CD4-positive, alpha-beta T cell treated with Interleukin-2 at 100 ng/mL for 4 hours (primary cell): ENCODE measurements at places on chromosomes 3 and 15.

DNA sequence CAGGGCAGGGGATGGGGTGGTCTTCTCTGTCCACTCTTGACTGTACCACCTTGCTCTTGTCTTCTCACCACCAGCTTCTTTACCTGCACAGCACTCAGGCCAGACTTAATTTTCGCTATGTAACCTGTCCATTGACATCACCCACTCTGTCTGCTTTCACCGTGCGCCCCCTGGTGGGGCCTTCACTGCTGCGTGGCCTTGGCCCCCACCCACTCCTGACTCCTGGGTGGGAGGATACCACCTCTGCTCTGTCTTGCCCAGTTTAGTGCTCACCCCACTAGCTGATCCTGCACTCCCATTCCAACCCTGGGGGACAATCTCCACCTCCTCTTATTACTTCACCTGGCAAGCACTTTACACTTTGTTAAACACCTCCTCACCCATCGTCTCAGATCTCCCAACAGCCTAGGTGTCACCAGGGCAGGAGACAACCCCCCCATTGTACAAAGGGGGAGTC lies 17.7 kb downstream of the PTH1R start:
- DNase-seq = peak; percentile 76

GRCh38 chr3:44363591-44363990 lies 25.0 kb downstream of the TCAIM start:
- DNase-seq = no peak

GRCh38 chr15:46326173-46326572 lies 691.3 kb downstream of the SQOR start:
- DNase-seq = no peak

- no peak for DNase-seq
Observed at GRCh38 chr3:29346828-29347227, 66.0 kb downstream of the RBMS3 start.

DNA sequence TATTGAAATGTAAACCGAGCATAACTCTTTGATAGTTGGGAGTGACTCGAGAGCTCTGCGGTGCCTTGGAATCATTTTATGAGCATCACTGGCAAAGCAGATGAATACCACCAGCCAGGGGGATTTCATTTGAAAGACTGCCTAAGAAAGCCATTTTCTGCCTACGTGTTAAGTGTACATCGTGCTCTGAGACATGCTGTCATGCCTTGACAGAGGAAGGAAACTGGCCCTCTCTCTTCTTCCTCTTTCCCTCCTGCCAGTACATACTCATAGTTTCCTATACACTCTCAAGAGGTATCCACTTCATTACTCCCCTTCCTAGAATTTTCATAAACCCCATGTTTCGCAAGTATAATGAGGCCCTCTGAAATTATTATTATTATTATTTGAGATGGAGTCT lies 8.8 kb downstream of the BCL2A1 start:
- DNase-seq = no peak

DNA sequence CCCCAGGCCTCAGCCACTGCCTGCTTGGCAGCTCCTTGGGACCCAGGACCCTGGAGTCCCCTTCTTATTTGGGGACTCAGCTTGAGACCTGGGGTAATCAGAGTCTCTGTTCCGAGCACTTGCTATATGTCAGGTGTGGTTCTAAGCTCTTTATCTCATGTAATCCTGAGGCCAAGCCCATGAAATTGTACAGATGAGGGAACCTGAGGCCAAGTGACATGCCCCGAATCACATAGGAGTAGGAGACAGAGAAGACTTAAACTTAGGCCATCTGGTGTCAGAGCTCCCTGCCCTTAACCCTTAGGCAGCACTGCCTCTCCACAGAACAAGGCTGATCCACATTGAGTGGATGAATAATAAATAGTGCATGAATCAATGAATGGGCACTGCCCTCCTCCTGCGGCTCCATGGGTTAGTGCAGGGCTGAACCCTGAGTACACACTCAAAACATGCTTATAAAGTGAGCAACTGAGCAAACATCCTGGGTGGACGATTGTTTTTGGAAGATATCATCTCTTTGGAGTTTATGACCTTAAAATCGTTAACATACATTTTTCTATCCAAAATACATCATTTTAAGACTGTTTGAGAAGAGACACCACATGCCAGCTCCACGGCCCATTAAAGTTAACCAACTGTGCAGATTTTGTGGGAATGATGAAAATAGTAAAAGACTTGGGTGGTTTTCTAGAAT lies 33.2 kb upstream of the IQSEC1 start:
- no peak for DNase-seq
